Panc1 (cell line): ENCODE measurements at places on chromosomes 7 and 10.

GRCh38 chr7:44329888-44330287 lies 4.5 kb upstream of the CAMK2B start:
- no peak for DNase-seq

GRCh38 chr7:106281127-106281526 lies 3.7 kb downstream of the NAMPT start:
- DNase-seq: no peak

DNA sequence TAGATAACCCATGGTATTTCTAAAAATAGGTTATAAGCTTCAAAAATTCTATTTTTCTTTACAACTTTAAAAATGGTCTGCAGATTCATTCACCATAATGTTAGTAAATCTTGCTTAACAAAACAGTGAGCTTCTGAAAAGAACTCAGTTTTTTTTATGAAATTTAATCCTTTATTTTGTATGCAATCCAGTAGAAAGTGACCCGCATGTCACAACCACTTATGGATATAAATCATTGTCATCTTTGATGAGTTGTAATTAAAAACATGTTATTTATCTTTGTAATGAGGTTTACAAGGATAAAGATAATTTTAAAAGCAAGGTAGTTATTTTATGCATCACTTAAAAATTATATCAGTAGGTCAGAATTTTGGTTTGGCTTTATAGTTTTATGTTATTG lies 173.5 kb upstream of the SEMA3A start:
- no peak for DNase-seq

GRCh38 chr10:113165673-113166072 lies 215.6 kb downstream of the TCF7L2 start:
- DNase-seq: no peak

DNA sequence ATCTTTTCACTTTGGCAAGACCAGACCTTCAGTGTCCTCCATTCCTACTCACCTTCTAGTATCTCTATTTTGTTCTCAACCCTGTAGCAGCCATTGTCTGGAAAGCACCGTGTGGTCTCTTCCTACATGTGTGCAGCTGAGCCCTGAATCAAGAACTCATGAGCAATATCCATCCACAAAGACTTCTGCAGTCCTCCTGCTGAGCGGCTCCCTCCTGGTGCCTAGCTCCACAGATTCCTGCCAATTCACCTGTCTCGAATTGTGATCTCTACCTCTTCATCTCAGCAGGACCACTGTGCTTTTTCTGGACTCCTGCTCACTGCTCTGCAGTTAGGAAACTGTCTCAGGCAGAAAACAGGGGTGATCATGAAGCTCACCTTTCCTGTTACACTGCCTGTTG lies 118.8 kb downstream of the RELN start:
- no peak for DNase-seq

GRCh38 chr10:132499367-132499685 lies 38.3 kb upstream of the INPP5A start:
- DNase-seq: no peak

DNA sequence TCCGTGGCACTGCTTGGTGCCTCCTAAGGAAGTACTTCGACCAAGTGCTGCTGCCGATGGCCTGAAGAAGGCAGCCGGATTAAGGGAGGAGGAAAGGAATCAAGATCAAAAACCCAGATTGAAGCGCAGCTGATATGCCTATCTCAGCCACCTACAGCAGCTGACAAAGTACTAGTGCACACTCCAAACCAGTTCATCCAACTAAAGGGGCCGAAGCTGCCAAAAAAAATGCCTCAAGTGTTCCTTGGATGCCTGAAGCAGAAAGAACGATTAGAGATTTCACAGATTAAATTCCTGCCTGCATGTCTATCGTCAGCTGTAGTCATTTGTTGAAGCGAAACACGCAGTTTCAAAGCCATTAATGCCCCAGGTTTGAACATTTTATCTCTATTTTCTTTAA lies 65.7 kb downstream of the TNRC18 start:
- DNase-seq: no peak

DNA sequence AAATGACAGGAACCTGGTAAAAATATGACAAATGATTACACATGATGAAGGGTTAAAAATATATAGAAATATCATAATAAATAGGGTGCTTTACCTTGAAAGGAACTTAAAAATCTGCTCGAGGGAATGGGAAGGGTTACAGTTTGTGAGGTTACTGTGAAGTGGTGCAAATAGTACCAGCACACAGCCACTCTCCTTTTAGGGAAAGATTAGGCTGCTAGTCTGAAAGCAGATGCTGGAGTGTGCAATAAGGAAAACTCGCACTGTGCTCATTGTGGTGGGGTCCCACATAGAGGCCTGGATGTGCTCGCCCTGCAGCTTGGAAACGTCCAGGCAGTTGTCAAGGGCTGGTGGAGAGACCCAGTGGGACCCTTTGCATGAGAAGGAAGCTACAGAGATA lies 145.9 kb upstream of the TBX20 start:
- no peak for DNase-seq

DNA sequence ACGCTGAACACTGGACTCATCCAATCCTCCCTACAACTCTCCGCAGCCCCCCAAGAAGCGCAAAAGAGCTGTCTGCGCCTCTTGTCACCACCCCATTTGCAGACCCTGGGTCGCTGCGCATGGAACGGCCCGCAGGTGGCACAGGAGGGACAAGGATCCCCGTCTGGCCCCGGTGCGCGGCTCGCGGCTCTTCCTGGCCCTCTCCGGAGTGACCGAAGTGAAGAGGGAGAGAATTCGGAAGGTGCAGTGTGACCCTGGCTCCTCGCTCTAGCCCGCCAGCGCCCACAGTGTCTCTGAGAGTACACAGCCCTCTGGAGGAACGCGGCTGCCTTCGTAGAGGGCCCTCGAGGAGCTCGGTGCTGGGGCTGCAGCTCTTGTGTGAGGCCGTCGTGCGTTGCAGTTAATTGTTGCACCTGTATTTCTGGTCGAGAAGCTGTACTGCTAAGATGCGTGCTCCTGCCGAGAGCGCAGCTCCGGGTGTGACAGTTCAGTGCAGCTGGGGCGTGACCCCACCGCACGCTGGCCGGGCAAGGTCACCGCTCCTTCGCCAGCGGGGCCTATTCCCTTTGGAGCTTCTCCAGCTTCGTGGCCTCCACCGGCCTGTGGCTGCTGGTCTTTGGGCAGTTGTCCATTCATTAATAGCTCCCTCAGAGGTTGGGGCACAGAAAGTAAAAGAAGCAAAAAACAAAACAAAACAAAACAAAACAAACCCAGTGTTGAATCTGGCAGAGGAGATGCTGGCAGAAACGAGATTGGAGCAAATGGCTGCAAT lies 119.0 kb downstream of the SEC23IP start:
- no peak for DNase-seq

- DNase-seq: no peak
These were observed 1138.1 kb downstream of the REEP3 start for GRCh38 chr10:64659311-64659710.

DNA sequence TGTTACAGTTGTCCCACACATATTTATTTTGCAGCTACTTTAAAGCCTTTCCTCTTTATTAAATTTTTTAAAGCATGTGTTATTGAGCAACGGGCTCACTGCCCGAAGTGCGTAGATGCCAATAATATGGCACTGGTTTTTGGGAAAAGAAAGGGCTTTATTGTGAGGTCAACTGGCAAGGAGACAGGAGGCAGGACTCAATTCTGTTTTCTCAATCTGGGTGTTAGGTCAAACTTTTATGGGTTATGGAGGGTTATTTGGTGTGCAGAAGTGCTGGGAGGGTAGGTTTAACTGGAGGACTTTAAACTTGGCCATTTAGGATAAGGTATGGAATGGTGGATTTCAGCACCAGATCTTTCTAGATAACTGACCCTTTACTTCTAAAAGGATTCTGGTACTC lies 183.6 kb downstream of the LRRC4 start:
- no peak for DNase-seq

GRCh38 chr7:150746921-150747320 lies 9.7 kb downstream of the GIMAP5 start:
- no peak for DNase-seq

- DNase-seq: no peak
These were observed 15.4 kb upstream of the KDM7A start for GRCh38 chr7:140192176-140192575.

DNA sequence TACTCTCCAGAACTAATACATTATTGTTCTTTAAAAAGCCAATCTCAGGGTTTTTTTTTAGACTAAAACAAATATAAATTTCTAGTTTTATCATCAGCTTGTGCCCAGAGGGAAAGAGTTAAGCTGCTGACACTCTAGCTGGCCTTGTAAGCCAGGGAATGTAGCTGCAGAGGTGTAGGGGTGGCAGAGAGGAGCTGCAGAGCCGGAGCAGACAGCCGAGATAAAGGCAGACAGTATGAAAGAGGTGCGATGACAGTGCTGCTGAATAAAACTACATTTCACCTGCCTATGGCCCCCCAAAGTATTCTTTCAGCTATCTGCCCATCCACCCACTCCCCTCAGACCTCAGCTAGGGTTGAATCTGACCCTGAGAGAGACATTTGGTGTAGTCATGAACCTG lies 653.7 kb upstream of the ZWINT start:
- no peak for DNase-seq

- no peak for DNase-seq
These were observed 488.3 kb upstream of the NRP1 start for GRCh38 chr10:33822774-33823173.

GRCh38 chr7:155483868-155484325 lies 26.0 kb downstream of the EN2 start:
- no peak for DNase-seq

- DNase-seq: no peak
These were observed 541.3 kb downstream of the LRMDA start for GRCh38 chr10:75972491-75973276.

- no peak for DNase-seq
These were observed 34.2 kb downstream of the SRI start for GRCh38 chr7:88185650-88186049.

GRCh38 chr7:155234950-155235789 lies 62.5 kb upstream of the INSIG1 start:
- no peak for DNase-seq

DNA sequence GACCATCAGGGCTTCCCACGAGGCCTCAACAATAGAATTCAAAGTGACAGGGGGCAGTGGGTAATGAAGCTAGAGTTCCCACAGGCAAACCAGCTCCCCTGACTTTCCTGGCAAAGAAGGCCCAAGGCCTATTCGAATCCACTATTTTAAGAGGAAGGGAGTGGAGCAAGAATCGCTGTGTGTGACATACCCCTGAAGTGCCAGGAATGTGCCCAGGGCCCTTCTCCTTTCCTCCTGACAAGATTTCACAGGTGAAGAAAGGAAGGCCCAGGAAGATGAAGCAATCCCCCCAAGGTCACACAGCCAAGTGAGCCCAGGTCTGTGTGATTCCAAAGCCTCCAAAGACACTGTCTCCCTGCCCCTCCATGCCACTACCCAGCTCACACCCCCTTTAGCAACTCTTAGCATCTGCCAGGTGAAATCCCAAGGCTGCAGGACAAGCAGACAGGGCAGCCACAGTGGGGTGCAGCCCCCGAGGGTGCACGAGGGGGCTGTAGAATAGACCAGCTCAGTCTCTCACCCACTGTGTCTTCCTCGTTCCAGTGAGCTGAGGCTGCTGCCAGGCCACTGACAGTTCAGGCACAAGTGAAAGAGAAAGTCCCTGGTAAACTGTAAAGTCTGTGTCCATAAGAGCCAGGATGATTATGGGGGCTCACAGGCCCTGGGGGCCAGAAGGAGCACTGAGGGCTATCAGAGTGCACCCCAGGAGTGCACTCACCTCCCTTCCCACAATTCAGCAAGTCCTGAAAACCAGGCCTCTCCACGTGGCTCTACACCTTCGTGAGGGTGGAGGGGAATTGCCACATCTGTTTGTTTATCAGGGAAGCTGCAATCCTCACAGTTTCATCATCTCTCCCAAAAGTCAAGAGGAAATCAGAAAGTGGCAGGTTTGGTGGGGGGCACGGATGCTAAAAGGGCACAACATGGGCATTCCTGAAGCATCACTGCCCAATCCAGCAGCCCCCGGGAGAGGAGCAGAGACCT lies 70.8 kb upstream of the ZMIZ1 start:
- no peak for DNase-seq

- no peak for DNase-seq
These were observed 141.3 kb upstream of the ZMIZ1 start for GRCh38 chr10:78927257-78927995.
